Placental pericyte (primary cell): ENCODE measurements at places on chromosomes 1 and 21. TPM values are rescaled to one million over a fixed set of nuclear protein-coding genes. Genes with fewer than 3 reads are reported as not detected.

Gene YRDC
- 23.9 and 34.9 TPM in 2 replicates for total RNA-seq

Gene ALPL
- total RNA-seq: 1.4 and 2.2 TPM in 2 replicates

Gene MOB3C
- 8.2 and 10.5 TPM in 2 replicates for total RNA-seq

Gene LRRC53
- total RNA-seq: not detected in 2 replicates

Gene FCAMR
- total RNA-seq: not detected in 2 replicates

Gene CFH
- 8.6 and 10.5 TPM in 2 replicates for total RNA-seq

Gene VAMP3
- 84.5 and 130 TPM in 2 replicates for total RNA-seq

Gene OPTC
- total RNA-seq: not detected in 2 replicates

Gene LCE3E
- total RNA-seq: not detected in 2 replicates

Gene CR2
- not detected in 2 replicates for total RNA-seq

Gene WDR4
- 17.3 and 25.1 TPM in 2 replicates for total RNA-seq

Gene AKR7A3
- total RNA-seq: 0.29 and 0.66 TPM in 2 replicates
